CD8-positive, alpha-beta memory T cell (primary cell): ENCODE measurements at places on chromosomes 3 and 15.
A peak's percentile ranks its signal among the peaks of the same experiment; 100 is the strongest.

DNA sequence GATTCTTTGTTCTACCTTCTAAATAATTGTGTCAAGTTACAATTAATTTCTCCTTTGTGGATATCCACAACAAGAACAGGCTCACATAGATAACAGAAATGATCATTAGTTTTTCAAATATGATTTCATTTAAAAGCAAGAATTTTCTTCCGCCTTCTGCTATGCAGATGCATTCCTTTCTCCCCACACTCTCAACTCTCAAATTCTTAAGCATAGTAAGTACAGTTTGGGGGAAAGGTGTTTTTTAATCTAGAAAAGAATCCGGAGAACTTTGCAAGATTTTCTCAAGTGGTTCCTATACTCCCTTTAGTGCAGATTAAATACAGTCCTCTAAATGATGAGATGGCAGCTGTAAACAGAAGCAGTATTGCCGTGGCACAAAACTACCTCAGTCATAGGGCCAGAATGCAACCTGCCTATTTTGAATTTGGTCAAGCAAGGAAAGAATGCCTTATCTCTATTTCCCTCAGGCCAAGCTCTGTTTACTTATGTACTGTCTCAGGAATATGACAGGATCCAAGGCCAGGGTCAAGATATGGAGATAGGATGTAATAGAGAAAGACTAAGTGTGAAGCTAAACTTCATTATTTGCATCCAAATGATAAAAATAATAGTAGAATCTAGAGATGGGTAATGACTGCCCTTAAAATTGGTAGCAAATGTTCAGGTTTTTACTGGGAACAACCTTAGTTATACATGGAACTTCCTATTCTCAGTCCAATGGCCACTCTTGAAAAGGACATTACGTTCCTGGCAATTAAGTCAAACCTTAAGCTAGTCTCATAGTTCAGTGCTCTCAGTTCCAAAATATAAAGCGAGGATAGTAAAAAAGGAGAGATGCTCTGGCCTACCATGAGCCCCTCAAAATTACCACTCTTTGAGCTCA, 77.3 kb upstream of the PHLDB2 start:
- H3K4me3 ChIP-seq, result no peak overlapping the region
- H3K4me1 ChIP-seq, result no peaks in the 10 kb centered on the region
- DNase-seq, result no peak
- H3K27ac ChIP-seq, result no peak overlapping the region
- no peaks in the 10 kb centered on the region for H3K36me3 ChIP-seq
- H3K27me3 ChIP-seq, result no peaks in the 10 kb centered on the region

GRCh38 chr3:98398513-98398912, 8.0 kb downstream of the OR5K3 start:
- no peaks in the 10 kb centered on the region for H3K4me1 ChIP-seq
- H3K27ac ChIP-seq, result no peak overlapping the region
- H3K27me3 ChIP-seq, result no peaks in the 10 kb centered on the region
- H3K36me3 ChIP-seq, result no peaks in the 10 kb centered on the region
- DNase-seq, result no peak

DNA sequence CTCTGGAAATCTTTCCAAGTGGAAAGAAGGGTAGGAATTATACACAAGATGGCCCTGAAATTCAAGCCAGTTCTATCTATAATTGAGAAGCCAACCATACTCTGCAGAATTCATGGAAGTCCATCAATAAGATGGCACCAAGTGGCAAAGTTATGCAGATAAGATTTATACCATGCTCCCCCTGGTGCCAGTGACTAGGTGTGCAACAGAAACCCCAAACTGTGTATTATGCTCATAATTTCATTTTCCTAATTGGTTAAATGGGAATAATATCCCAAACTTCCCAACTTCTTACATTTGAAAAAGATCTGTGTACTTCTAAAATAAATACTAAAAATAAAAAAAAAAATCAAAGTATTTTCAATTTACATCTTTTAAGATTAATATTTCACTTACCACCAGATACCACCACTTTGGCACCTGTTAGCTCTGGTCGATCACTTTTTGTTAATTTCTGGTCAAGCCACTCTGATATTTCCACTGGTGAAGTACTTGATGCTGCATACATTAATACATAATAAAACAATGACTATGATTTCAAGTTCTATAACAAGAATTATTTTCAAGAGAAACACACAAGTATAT, 25.9 kb downstream of the ETFA start:
- no peak for DNase-seq
- no peaks in the 10 kb centered on the region for H3K27me3 ChIP-seq
- peaks cover 23% of the 10 kb centered on the region for H3K4me1 ChIP-seq
- H3K36me3 ChIP-seq, result peaks cover 11% of the 10 kb centered on the region

GRCh38 chr3:128145279-128145678, 8.0 kb upstream of the EEFSEC start:
- H3K36me3 ChIP-seq, result no peaks in the 10 kb centered on the region
- no peak overlapping the region for H3K27ac ChIP-seq

GRCh38 chr15:73959012-73959581, 32.8 kb downstream of the LOXL1 start:
- no peak overlapping the region for H3K4me3 ChIP-seq
- peaks cover 22% of the 10 kb centered on the region for H3K4me1 ChIP-seq
- no peak overlapping the region for H3K27ac ChIP-seq
- DNase-seq, result no peak

DNA sequence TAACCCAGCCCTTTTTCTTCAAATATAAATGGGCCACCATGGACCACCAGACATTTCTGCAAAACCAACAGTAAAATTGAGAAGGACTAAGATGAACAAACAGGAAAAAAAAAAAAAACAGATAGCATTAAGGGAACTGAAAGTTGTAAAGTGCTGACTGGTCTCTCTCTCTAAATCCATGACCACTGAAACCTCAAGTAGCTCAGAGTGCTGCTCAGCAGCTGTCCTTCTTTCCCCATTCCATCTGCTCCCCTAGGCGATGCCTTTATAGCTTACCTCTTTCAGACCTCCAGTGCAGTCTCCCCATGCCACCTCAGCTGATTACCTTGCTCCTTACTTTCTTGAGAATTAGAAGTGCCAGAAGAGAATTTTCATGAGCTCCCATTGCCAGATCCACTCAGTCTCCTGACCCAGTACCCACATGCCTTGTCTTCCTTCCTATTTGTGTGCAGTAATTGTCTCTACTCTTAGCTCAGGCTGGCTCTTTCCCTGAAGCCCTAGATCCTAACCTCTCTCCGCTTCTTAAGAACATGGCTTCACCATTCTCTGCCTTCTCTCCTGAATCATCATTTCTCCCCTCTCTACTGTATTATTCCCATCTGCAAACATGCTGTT, 23.9 kb upstream of the XIRP1 start:
- no peaks in the 10 kb centered on the region for H3K36me3 ChIP-seq
- H3K4me1 ChIP-seq, result peaks cover 4% of the 10 kb centered on the region
- no peak overlapping the region for H3K4me3 ChIP-seq
- H3K27ac ChIP-seq, result no peak overlapping the region
- H3K27me3 ChIP-seq, result no peaks in the 10 kb centered on the region

DNA sequence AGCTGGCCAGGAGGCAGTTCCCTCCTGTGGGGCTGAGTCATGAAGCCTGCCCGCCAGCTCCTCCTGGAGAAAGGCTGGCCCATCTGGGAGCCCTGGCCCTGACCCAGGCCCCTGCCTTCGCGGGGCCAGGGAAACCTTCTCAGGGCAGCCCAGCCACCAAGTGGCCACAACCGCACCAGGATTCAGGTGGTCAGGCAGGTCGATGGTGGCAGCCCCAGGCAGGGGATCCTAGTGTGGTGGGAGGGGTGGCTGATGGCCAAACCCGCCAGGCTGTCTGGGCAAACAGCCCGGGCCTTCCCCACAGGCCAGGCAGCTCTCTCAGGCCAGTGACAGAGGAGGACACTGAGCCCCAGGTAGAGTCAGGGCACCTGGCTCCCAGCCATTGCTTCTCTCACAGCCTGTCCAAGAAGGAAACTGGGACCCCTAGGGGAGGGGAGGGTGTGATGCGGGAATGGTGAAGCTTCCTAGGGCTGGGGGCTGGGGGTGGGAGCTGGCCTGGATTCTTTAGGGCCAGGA, 1.2 kb downstream of the TWF2 start:
- H3K36me3 ChIP-seq, result no peaks in the 10 kb centered on the region
- peak overlapping the region; percentile 83 for H3K27ac ChIP-seq
- peak overlapping the region; percentile 96 for H3K4me3 ChIP-seq

DNA sequence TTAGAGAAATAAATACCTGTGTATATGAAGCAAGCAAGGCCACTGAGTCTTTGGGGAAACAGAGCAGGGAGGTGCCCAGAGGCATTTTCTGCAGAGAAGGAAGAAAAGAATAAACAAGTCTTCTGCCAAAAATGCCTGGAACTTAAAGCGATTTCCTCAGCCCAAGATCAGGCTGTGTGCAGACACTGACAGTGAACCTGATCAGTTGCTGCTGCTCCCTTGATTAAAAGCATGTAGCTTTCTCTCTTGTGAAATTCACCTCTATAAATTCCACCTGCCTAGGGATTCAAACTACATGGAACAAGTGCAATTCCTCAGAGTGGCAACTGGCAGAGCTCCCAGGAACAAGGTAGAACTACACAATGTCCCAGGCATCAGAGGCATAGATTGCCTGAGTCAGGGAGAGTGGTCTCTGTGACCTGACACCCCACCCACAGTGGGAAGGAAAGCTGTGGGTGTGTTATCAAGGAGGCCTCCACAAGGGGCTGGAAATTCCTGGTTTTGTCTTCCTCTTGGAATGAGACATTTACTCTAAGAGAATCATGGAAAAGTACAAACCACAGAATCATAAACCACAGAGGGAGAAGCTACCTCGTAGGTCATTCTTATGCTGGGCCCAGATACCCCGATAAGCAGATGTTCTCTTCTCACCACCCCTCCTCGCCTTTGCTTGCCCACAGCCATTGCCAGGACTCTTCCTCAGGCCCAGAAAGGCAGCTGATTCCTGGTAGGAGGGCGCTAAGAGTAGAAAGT, 1.8 kb upstream of the ZBTB38 start:
- H3K27ac ChIP-seq, result peak overlapping the region; percentile 39
- no peaks in the 10 kb centered on the region for H3K36me3 ChIP-seq
- no peaks in the 10 kb centered on the region for H3K27me3 ChIP-seq

DNA sequence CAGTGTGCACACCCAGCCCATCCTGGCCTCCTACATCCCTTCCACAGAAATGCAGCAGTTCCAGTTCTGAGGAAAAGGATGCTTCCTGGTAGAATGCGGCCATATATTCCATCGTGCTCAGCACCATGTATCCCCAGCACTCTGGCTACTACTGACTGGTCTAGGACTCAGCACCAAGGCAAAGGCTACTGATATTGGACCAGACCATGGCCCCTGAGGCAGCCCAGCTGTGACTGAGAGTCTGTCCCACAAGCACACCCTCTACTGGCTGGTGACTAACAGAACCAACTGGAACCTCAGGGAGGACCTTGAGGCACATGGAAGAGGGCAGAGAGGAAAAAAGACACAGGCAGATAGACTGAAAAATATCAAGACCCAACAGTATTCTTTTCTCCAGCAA, 30.0 kb downstream of the TARS3 start:
- H3K4me1 ChIP-seq, result peaks cover 7% of the 10 kb centered on the region
- no peaks in the 10 kb centered on the region for H3K36me3 ChIP-seq
- H3K4me3 ChIP-seq, result no peak overlapping the region
- no peak for DNase-seq
- H3K27me3 ChIP-seq, result no peaks in the 10 kb centered on the region
- no peak overlapping the region for H3K27ac ChIP-seq

GRCh38 chr3:68996356-68996995, 17.0 kb downstream of the EOGT start:
- no peak overlapping the region for H3K4me3 ChIP-seq
- H3K27ac ChIP-seq, result no peak overlapping the region
- H3K27me3 ChIP-seq, result no peaks in the 10 kb centered on the region
- no peaks in the 10 kb centered on the region for H3K36me3 ChIP-seq
- no peaks in the 10 kb centered on the region for H3K4me1 ChIP-seq
